ENCODE measurements at places on chromosomes 7 and 10. TPM values are rescaled to one million over a fixed set of nuclear protein-coding genes. Genes with fewer than 3 reads are reported as not detected.

Gene NEURL1
- 1.2 TPM for polyA plus RNA-seq

DNA sequence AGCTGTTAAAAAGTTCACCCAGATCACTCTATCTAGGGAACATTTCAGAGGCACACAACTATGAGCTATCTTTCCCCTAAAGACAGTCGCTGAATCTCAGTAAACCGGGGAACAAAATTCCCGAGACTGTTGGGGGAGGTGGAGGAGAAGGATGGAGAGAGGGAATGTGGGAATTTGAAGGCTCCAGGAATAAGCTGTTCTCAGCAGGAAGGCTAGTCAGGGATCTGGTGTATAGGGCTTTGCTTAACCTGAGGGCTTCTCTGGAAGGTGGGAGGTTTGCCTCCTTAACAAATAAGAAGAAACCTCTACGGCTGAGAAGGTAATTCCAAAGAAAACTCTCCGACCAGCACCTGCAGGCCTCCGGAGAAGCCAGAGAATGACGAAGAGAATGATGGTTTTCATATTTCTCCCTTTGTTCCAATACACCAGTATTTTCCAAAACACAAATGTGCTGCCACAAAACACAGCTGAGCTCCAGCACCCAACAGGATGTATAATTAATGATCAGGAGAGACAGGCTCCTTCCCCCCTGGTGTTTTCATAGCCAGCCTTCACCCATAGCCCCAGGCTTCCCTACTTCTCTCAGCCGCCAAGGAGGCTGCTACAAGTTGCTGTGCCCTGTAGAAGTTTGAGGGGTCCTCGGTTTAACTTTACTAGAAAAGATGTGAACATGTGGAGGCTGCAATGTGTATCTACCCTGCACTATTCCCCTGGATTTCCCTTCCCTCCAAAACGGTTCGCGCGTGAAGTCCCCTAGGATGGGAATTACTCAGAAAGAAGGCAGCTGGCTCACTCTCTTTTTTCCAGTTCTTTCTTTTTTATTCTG, 2.0 kb downstream of the KCNMA1 start:
- H3K4me3 ChIP-seq = peak overlapping the region; percentile 60
- peaks cover 34% of the 10 kb centered on the region for H3K27me3 ChIP-seq
- H3K36me3 ChIP-seq = no peaks in the 10 kb centered on the region

Gene IDI2
- polyA plus RNA-seq = not detected

DNA sequence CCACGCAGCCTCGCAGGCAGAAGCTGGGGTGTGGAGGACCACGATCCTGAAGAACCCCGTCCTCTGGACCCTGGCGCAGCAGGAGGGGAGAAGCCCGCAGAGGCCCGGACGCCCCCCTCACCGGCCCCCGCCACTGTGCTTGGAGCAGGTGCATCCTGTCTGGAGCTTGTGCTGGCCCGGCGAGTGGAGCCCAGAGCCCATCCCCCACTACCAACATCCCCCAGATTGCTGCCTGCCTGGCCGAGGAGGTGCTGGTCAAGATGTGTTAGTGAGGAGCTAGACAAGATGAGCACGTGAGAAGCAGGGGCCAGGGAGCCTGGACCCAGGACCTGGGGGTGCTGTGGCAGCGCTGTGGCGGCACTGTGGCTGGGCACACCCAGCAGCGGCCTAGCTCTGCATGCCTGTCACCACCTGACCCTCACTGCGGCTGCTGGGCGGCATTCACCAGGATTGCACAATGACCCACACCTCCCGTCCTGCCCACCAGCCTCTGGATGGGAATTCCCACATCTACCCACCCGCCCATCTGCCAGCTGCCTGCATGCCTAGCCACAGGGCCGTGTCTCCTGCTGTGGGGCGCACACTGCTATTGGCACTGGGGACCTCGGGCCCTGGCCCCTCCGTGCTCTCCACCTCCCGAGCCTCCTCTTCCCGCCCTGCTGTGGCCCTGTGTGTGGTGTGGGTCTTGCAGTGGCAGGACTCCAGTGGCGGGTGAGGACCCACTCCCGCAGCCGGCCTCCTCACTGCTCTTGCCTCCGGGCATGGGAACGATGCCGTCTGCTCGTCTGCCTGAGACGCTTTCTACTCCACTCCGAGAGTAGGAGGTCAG, 11.8 kb downstream of the GPR146 start:
- H3K4me3 ChIP-seq = peak overlapping the region; percentile 31
- no peaks in the 10 kb centered on the region for H3K27me3 ChIP-seq
- H3K4me1 ChIP-seq = peaks cover 86% of the 10 kb centered on the region

GRCh38 chr10:3668276-3668965, 116.6 kb downstream of the KLF6 start:
- no peaks in the 10 kb centered on the region for H3K36me3 ChIP-seq
- DNase-seq = peak; percentile 74
- peak overlapping the region; percentile 28 for H3K4me3 ChIP-seq
- no peaks in the 10 kb centered on the region for H3K27me3 ChIP-seq
- peaks cover 28% of the 10 kb centered on the region for H3K4me1 ChIP-seq

Data from stomach (tissue), 19 donors.